ENCODE measurements at places on chromosomes 13 and 19. TPM values are rescaled to one million over a fixed set of nuclear protein-coding genes. Genes with fewer than 3 reads are reported as not detected.

MIPEP gene
- total RNA-seq, result 21.8 TPM

NFIX gene
- 36.8 TPM for total RNA-seq

ZNF358 gene
- 8.5 TPM for total RNA-seq

ZNF544 gene
- total RNA-seq, result 34.1 TPM

Data from smooth muscle cell of bladder (primary cell).